CD8-positive, alpha-beta T cell (primary cell): ENCODE measurements at places on chromosomes 12 and 14.

DNA sequence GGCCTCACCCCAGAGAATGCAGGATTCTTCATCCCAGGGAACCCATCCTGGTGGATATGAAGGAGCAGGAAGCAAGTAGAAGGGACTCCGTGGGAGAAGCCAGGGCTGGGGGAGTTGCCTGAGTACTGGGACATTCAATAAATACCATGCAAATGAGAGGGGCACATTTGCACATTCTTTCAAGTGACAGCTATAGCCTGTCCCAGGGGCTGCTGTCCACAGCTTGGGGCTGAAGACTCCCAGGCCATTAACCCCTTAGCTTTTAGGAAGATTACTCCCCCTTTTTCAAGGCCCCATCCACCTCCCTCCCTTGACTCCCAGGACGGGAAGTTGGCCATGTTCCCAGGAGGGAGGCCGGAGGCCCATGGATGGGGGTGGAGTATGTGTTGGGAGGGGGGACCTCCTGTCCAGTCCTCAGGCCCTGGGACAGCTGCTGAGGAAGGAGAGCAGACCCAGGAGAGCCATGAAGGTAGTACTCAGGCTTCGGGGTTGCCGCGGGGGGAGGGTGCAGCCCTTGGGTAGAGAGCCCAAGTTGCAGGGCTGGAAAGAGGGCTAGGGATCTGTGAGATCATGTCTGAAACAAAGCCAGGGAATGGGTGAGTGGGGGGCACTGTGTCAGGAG, 974 bp upstream of the TNS2 start:
- DNase-seq: no peak

- no peak for DNase-seq
Observed at GRCh38 chr14:61106959-61107641, 126.1 kb downstream of the SLC38A6 start.

DNA sequence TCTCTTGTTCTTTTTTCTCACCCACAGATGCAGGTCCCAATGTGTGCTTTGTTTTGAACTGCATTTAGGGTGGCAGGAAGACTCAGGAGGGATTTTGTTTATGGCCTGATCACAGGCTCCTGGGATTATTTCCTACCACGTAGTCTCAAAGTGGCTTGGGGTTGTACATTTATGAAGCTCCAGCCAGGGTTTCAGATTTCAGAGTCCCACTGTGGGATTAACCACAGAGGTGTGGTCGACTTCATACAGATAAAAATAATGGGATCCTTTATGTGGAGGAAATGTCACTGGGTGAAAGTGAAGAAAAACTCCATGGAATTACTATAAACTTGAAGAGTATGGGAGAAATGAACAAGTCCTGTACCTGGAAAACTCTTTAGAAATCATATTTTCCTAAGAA, 14.2 kb upstream of the PPP1R1A start:
- DNase-seq: no peak

DNA sequence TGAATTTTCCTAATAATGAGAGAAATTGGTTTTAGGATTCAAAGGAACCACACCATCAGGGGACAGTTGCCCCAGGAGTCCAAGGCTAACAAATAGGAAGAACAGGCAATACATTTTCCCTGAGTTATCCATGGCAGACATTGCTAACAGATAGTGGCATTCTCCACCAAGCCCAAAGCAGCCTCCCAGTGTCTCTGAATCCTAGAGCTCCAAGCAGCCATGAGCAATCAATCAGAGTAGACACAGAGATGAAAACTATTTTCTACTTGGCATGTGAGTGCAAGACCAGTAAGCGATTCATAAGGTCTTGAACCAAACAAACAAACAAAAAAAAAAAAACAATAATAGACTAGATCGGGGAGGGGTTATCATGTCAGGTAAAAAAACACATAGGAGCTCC, 515.7 kb downstream of the MED13L start:
- no peak for DNase-seq

- no peak for DNase-seq
Observed at GRCh38 chr12:28328967-28329366, 138.7 kb downstream of the CCDC91 start.

DNA sequence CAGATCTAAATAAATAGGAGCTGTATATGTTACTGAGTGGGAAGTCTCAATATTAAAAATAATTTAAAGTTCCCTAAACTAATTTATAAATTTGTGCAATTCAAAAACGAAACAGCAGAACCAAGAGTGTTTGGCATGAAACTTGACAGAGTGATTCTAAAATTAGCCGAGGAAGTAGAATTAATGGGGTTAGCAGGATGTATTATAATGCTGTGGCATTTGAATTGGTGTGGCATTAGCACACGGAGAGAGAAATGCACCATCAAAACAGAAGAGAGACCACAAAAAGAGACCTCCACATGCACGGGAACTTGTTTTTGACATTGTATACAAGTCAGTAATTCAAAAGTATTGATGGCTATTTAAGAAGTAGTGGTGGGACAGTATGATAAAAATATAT, 366.0 kb upstream of the RGS6 start:
- DNase-seq: no peak
